ENCODE measurements at places on chromosomes 2 and 18. TPM values are rescaled to one million over a fixed set of nuclear protein-coding genes. Genes with fewer than 3 reads are reported as not detected.

ALLC gene
- total RNA-seq: not detected

GRCh38 chr18:77899972-77900754 lies 650.5 kb downstream of the GALR1 start:
- DNase-seq: no peak

DNA sequence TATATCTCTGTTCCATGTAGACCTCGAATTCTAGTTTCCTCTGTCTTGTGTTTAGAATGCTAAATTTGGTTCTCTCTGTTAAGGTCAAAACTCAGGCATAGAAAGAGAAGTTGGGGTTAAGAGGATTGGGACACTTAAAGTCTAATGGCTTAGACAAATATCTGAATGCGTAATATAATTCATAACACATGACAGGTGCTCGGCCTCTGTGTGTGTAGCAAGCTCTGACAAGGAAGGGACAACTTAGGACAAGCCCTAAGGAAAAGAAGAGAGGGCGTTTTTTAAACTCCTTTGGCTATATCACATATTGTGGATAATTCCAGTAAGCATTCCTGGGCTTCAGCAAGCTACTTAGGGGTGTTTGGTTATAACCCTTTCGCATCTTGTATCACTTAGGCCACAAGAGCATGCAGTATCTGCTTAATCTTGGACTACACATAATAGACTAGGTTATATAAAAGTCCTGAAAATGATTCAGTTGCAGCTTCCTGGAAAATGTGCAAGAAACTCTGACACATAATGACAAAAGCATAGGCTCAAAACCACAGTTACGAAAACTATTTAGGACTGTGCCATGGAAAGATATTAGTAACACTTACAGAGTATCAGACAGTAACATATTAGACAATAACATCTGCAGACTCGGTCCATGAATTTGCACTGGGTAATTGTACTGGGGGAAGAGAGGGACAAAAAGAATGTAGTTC lies 16.1 kb upstream of the CREB1 start:
- no peak for DNase-seq

- peak; percentile 8 for DNase-seq
Measured at GRCh38 chr2:8551622-8552074, 130.2 kb upstream of the ID2 start.

- no peak for DNase-seq
Measured at GRCh38 chr2:235968155-235968554, 200.0 kb downstream of the GBX2 start.

TSHZ1 gene
- 15.9 TPM for total RNA-seq

DNA sequence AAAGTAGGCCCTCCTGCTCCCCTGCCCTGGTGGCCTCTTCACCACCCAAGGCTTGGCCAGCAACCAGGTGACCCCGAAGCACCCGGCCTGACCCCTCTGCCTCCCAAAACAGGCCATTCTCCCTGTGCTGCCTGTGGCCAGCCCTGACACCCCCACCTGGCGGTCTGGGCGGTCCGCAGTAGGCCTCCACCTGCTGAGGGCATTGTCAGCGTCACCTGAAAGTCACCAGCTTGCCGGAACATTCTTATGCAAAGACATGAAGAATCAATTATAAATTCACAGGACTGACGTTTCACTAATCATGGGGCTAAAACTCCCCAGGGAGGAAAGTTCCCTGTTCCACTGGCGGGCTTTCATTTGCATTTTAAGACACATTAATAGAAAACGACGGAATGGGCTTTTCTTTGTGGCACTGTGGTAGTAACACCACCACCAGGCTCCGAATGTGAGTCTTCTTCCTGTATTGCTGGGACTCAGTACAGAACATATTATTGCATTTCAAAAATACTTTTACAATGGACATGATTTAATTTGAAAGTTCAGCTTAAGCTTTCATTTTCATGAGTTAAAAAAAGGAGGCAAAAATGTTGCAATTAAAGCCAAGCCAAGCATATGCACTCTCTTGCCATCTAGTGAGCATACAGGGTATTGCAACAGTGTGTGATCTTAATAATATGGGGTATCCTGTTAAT lies 57.4 kb downstream of the ADI1 start:
- peak; percentile 63 for DNase-seq

- no peak for DNase-seq
Measured at GRCh38 chr2:170026361-170026760, 151.6 kb upstream of the MYO3B start.

Data from aorta (tissue), 5 donors.